ENCODE measurements at places on chromosomes 7 and 10.

DNA sequence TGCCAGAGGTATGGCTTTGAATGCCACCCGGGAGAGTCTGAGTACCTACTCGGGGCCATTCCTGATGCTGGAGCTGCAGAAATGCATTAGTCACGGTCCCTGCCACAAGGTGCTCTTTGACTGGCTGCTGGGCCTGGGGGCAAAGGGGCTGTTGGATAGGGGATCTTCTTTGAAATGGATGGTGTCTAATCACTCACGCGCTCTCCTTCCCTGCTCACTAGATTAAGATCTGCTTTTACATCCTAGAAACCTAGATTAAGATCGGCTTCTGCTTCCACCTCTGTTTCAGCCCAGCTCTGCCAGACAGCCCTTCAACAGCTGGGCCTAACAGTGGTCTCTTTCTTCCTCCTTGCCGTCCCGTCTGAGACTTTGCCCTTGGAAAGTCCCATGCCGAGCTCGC is 57.2 kb downstream of the PAX2 start:
- no peak for DNase-seq

DNA sequence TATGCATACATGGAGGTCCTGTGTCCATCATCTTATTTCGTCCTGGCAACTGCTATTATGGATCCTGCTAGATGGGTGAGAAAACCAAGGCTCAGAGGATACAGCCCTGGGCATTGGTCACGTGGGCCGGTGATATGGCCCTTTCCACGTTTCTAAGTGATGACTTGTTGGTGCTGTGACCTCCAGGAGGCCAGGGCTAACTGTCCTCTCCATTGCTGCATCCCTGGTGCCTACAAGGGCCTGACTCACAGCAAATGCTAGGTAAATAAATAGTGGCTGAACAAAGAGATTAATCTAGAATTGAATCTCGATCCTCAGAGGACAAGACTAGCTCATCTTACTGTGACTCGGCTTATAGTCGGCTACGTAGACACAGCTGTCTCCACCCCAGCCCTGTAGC is 78.6 kb downstream of the FAM53B start:
- DNase-seq = no peak

GRCh38 chr7:1081931-1082401 is 5.9 kb upstream of the GPER1 start:
- peak; percentile 16 for DNase-seq

GRCh38 chr7:87036985-87037384 is 22.5 kb downstream of the ELAPOR2 start:
- no peak for DNase-seq

GRCh38 chr7:133742709-133743538 is 384.2 kb upstream of the LRGUK start:
- no peak for DNase-seq

- no peak for DNase-seq
Observed at GRCh38 chr10:132698211-132698751, 87.7 kb downstream of the NKX6-2 start.

DNA sequence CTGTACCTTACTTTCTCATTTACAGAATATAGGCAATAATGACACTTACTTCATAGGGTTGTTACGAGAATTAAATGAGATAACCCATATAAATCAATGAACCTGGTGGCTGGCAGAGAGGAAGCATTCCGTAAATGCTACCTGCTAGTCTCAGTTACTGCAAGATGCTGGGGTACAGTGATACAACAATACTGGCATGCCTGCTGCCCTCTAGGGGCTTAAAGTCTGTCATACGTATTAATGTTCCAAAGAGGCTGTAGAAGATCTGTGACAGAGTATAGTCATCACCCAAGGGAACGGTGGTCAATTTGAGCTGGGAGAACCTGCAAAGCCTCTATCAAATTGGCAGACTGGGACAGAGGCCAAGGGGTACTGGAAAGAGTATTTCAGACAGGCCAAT is 421.5 kb downstream of the GPAM start:
- no peak for DNase-seq

DNA sequence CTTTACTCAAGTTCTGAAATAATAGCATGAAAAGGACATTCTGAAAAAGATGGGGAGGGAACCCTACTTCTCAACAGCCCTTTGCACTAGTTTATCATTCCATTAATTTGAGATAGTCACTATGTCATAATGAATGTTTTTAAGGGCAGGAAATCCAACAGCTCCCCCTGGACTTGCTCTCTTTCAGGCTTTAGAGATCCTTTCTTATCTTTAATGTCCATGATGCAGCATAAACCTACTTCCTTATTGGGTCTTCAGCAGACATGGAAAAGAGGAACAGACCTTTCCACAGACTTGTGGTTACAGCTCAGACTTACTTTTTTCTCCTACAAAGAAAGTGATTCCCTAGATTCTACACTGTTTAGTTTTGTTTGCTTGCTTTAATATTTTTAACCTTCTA is 87.3 kb downstream of the IDE start:
- DNase-seq = no peak

GRCh38 chr10:114012650-114013049 is 31.0 kb upstream of the ADRB1 start:
- no peak for DNase-seq

- no peak for DNase-seq
Observed at GRCh38 chr10:105253515-105254212, 612.6 kb downstream of the SORCS3 start.

DNA sequence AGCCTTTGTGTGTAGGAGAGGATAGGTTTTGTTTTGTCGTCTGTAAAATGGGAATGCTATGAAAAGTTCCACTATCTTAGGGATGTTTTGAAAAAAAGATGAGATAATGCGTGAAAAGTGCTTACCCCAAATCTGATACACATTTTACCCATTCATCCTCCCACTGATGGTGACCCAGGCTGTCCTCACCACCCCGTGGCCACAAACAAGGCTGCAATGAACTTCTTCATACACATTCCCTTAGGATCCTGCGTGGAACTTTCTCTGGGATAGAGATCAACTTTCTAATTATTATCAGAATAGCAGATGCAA is 399 bp upstream of the OGDHL start:
- no peak for DNase-seq

DNA sequence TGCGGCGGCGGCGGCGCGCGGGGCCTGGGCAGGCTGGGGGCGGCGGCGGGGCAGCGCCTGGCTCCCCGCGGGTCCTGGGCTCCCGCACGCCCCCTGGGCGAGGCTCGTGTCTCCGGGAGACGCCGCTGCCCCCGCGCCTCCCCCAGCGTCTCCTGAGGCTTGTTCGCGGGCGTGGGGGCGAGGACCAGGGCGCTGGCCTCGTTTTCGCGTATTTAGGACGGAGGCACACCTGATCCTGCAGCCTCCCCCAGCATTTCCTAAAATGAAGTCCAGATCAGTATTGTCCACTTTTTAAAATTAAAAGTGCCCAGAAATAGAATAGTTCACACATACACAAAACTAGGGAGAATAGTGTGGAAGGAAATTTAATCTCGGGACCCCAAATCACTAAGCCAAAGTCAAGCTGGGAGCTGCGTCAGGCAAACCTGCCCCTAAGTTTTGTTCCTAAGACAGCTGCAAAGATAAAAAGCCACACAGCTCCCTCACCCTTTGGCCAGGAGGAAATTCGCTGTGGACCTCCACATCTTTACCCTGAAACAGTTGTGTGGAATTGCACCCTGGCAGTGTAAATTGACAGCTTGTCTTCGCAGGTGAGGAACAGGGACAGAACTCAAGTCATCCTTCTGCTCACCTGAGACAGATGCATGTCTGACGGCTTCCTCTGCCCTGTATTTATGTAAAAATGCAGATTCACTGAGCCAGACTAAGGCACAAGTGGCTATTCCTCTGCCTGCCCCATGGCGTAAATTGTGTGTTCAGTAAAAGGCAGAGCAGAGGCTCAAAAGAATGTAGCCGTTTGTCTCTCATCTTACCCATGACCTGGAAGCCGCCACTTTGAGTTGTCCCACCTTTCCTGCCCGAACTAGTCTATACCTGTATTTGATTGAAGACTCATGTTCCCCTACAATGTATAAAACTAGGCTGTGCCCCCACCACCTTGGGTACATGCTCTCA is 740 bp downstream of the GALNT11 start:
- DNase-seq = no peak

- DNase-seq = no peak
Observed at GRCh38 chr10:49053053-49053997, 62.0 kb downstream of the VSTM4 start.

- DNase-seq = no peak
Observed at GRCh38 chr7:101995121-101995520, 177.7 kb downstream of the CUX1 start.

DNA sequence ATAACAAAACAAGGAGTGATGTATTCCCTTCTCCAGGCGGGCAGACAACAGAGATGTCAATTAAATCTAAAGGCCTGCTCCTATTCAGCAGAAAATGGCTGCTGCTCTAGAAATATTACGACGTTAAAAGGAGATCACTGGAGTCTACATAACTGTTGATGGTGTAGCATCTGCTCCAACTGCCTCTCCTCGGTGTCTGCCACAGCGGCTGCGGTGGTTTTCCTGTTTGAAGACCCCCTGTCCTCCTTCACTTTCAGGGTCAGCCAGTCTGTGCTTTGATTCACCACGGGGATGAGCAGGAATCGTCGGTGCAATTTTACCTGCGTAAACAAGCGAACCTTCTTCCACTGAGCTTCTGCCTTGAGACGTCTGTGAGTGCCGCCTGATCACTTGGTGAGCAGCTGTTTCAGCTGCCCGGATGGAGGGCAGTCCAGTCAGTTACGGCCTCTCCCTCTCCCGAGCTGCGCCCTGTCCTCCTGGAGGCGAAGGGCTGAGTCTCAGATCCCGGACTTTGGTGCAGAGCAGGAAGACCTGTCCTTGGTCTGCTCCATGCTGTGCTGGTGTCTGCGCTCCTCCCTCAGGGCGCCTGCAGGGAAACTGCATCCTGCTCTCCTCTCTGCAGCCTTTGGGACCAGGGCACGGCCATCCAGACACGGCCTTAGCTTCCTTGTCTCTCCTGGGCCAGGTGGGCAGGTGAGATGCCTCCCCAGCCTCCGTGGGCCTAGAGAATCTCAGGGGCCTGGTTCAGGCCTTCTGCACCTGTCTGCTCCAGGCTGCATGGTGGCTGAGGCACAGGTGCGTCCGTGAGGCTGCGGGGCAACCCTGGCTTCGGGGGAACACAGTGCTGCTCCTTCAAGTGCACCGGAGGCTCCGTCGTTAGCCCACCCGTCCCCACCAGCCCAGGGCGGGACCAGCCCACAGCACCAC is 326.6 kb downstream of the ADARB2 start:
- DNase-seq = no peak

- no peak for DNase-seq
Observed at GRCh38 chr7:106255246-106255645, 29.5 kb downstream of the NAMPT start.

DNA sequence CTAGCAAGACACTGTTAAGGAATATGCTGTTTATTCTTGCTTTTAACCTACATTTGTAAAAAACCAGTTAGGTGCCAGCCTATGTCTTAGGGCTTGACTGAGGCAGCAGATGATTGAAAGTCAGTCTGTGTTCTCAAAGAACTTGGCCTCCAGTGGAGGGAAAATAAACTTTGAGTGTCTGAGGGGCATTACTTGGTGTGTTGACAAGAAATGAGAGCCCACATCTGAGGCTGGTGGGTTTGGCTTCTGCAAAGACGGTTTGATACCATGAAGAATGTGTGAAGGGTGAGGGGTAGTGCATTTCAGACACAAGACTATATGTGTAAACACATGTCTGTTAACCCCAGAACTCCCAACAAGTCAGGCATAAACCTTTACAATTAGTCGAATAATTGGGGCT is 28.5 kb downstream of the CCSER2 start:
- no peak for DNase-seq

- peak; percentile 20 for DNase-seq
Observed at GRCh38 chr7:115230882-115231571, 309.1 kb downstream of the MDFIC start.

- DNase-seq = no peak
Observed at GRCh38 chr10:67539312-67539711, 156.7 kb downstream of the CTNNA3 start.

- peak; percentile 40 for DNase-seq
Observed at GRCh38 chr7:3080106-3080505, 36.4 kb upstream of the CARD11 start.

GRCh38 chr10:59830601-59831259 is 75.6 kb downstream of the CCDC6 start:
- peak; percentile 47 for DNase-seq

DNA sequence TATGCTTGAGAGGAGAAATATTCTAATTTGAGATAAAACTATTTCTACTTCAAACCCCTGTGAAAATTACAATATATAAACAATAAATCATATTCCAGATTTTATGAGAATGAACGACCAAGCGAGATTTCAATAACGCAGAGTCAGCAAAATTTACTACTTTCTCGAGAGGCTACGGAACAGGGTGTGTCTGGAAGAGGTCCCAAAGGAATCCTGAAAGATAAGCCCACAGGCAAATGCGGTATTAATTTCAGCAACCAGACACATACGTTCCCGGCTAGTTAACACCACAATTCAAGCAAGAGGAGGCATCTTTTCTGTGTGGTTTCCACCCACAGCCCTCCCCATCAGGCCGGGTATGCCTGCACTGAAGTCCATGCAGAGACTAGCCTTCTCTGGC is 26.4 kb downstream of the BEND7 start:
- no peak for DNase-seq

DNA sequence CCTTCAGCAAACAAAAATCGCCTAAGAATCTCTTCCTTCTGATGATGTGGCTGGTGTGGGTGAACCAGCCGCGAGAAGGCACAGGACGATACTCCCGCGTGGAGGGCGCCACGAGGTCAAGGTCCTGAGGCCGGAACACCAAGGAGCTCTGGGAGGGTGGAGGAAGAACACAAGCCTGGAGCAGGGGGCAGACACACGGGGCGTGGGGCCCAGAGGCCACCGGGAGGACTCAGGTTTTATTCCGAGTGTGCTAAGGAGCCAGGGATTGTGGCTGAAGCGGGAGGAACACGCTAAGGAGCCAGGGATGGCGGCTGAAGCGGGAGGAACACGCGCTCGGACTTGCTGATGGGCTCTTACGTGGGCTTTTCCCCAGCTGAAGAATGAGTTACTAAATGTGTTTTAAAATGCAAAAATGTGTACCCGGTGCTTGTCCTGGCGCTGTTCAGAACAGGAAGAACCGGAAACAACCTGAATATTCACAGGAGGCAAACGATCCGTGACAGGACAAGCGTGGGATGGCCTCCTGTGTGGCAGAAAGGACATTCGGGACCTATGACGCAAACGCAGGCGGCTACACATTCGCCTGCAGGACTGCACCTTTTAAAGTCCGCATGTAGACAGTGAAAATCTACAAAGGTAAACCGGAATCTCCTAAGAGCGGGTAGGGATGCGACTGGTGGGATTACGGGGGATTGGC is 64.0 kb downstream of the MAD1L1 start:
- no peak for DNase-seq

- DNase-seq = no peak
Observed at GRCh38 chr10:12348870-12349628, at the start of gene CAMK1D. Gene CAMK1D (plus strand): TSS chr10:12349547.

DNA sequence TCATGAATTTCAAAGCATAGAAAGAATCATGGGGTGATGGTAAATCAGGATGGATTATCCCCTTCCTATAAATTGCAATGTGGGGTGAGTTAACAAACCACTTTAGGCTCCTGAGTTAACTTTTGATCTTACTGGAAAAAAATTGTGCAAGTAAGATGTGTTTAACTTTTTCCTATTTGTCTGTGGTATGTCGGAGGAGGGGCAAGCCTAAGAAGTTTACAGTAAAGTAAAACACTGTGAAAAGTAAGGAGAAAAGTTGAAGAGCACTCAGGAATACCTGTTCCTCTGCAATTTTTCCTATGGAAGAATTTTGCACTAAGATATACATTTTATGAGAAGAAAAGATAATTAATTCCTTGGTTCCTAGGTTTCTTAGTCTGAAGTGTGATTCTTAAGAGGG is 44.4 kb downstream of the IFIT5 start:
- no peak for DNase-seq
